ENCODE measurements at places on chromosomes 16 and 17. TPM values are rescaled to one million over a fixed set of nuclear protein-coding genes. Genes with fewer than 3 reads are reported as not detected.

GRCh38 chr17:8955021-8955959 lies 10.2 kb downstream of the PIK3R5 start:
- no peak for DNase-seq
- H3K4me1 ChIP-seq, result no peaks in the 10 kb centered on the region
- H3K27me3 ChIP-seq, result no peaks in the 10 kb centered on the region
- H3K36me3 ChIP-seq, result no peaks in the 10 kb centered on the region
- H3K27ac ChIP-seq, result no peak overlapping the region
- no peak overlapping the region for H3K4me3 ChIP-seq

DNA sequence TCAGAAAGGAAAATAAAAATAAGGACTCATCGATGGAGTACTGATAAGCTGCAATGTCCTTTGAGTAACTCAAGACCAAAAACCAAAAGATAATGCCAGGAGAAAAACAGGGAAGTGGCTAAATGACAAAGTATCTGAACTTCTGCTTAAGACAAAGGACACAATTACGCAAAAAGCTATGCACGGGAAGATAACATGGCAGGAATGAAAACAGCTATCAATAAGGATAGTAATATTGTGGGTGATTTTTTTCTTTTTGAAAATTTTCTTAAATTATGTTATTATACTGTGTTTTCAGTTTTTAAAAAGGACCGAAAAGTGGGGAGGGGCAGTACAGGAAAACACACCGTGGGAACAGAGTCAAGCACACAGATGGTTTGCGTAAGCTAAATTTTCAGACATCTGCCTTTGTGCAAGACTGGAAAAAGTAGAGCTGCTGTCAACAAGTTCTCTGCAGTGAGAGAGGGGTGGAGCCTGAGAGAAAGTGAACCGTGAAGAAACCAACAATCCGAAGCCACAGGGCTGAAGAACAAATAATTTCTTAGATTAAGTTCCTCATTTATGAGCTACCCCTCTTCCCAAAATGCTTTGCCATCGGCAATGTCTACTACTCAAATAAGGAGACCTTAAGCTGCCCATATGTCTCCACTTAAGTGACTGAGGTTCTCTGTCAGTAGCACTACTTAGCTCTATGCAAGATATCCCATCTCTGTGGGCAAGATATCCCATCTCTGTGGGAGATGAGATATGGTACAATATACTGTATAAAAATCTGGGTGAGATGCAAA lies 99.9 kb upstream of the CORO6 start:
- H3K27ac ChIP-seq, result peak overlapping the region; percentile 90
- H3K4me1 ChIP-seq, result peaks cover 56% of the 10 kb centered on the region
- H3K36me3 ChIP-seq, result no peaks in the 10 kb centered on the region
- peak overlapping the region; percentile 24 for H3K4me3 ChIP-seq
- peak; percentile 78 for DNase-seq

DNA sequence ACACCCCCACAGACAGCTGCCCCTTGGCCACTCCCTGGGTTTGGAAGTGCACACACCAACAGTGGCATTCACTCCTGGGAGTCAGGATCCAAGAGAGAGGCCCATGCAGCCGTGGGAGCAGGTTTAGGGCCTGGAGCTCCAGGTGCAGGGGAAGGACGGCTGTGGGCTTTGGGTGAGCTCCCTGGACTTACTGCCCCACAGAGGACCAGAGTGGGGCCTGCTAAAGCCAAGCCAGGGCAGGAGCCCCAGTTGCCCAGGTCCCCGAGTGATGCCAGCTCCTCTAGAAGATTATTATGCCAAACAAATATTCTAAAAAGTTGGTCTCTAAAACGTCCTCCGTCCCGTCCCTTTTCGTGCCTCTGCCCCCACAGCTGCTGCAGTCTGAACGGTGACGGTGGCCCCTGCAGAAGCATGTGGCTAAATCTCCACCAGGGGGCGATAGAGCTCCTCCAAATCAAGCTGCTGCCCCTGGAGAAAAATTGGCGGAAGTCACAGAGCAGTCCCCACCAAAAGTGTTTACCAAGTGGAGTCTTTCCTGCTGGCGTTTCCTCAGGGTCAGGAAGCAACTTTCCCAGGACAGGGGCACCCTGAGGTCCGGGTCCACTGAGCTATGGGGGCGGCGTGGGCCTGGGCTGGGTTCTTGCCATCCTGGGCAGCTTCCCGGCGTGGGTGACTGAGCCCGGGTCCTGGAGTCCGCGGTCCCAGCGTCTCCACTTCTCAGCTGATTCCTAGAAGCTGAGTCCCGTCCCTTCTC lies 4.2 kb downstream of the ARMC7 start:
- peak; percentile 76 for DNase-seq
- peak overlapping the region; percentile 82 for H3K27ac ChIP-seq
- peaks cover 45% of the 10 kb centered on the region for H3K4me1 ChIP-seq
- no peaks in the 10 kb centered on the region for H3K27me3 ChIP-seq

DNA sequence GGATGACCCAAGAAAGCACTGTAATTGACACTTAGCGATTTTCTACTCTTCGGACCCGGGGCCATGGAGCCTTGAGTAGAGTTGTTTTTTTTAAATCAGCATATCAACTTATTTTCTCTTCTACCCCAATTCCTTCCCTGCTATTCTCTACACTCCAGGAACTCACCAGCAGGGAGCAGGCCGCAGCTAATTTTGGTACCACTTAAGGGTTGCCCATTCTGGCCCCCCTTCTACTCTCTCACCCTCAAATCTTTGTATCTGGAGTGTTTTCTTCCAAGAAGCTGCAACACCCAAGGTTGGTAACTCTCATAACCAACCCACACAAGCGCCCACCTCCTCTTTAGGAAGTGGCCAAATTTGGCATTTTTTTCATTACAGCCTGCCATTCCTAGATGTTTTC lies 5.5 kb upstream of the ERAL1 start:
- H3K36me3 ChIP-seq, result no peaks in the 10 kb centered on the region
- H3K27ac ChIP-seq, result no peak overlapping the region
- DNase-seq, result no peak
- no peak overlapping the region for H3K4me3 ChIP-seq
- peaks cover 3% of the 10 kb centered on the region for H3K4me1 ChIP-seq

DNA sequence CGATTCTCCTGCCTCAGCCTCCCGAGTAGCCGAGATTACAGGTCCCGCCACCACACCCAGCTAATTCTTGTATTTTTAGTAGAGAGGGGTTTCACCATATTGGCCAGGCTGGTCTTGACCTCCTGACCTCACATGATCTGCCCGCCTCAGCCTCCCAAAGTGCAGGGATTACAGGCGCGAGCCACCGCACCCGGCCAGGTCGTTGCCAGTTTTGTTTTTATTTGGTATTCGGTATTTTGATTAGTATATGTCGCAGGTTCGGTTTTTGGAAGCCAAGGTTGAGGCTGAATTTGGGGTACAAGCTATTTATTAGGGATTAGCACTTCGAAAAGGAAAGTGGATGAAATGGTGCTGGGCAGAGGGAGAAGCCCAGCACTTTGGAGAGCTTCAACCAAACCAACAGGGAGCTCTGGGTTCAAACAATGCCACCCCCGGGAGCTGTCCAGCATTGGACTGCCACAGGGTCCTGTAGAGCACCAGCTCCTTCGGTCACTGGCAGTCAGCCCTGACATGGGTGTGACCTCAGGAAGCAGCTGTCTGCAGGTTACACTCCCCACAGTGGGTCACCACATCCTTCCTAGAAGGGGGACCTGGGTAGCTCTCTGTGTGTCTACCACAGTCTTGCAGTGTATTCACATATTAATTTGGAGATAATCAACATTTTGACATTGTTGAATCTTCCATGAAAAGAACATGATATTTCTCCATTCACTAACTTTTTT lies 1.5 kb upstream of the CLEC10A start:
- H3K27ac ChIP-seq, result no peak overlapping the region

GRCh38 chr16:61471737-61472136 lies 564.5 kb downstream of the CDH8 start:
- H3K36me3 ChIP-seq, result no peaks in the 10 kb centered on the region
- H3K4me1 ChIP-seq, result no peaks in the 10 kb centered on the region
- H3K27ac ChIP-seq, result no peak overlapping the region

GRCh38 chr17:73052923-73053322 lies 39.6 kb downstream of the SLC39A11 start:
- no peak overlapping the region for H3K4me3 ChIP-seq
- peaks cover 15% of the 10 kb centered on the region for H3K4me1 ChIP-seq
- peak overlapping the region; percentile 25 for H3K27ac ChIP-seq
- no peak for DNase-seq
- H3K36me3 ChIP-seq, result no peaks in the 10 kb centered on the region

- H3K4me1 ChIP-seq, result peaks cover 51% of the 10 kb centered on the region
- no peaks in the 10 kb centered on the region for H3K36me3 ChIP-seq
- H3K4me3 ChIP-seq, result no peak overlapping the region
- H3K27ac ChIP-seq, result no peak overlapping the region
Measured at GRCh38 chr16:15652293-15653001, 2.4 kb downstream of the NDE1 start.

The SHCBP1 gene
- 4.1 TPM for total RNA-seq

The CEP112 gene
- 28.5 TPM for total RNA-seq

The KIF2B gene
- total RNA-seq, result not detected

The DNAI2 gene
- not detected for total RNA-seq
